ENCODE measurements at places on chromosomes 5 and 9. TPM values are rescaled to one million over a fixed set of nuclear protein-coding genes. Genes with fewer than 3 reads are reported as not detected.

SH3TC2 gene
- polyA plus RNA-seq: not detected

NR5A1 gene
- polyA plus RNA-seq: not detected

PRR16 gene
- polyA plus RNA-seq: not detected

DNA sequence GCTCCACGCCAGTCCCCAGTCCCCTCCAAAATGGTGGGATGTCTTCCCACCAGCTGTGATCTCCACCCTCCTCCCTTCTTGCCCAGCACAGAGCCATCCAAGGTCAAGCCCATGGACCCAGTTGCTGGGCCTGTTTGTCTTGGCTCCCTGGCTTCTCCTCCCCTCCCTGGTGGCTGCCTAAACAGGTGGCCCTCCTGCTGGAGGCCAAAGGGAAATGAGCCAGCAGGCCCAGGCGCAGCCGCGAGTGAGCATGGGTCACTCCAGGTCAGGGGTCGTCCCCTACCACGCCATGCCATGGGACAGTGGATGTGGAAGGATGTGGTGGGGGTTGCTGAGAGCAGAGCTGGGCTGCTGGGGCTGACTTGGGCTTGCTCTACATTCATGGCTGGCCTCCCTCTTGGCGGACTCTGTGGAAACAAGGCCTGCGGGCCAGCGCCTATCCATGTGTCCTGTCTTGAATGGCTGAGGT, 33.6 kb downstream of the COL15A1 start:
- peaks cover 5% of the 10 kb centered on the region for H3K27me3 ChIP-seq
- peaks cover 10% of the 10 kb centered on the region for H3K4me1 ChIP-seq
- no peaks in the 10 kb centered on the region for H3K36me3 ChIP-seq

DNA sequence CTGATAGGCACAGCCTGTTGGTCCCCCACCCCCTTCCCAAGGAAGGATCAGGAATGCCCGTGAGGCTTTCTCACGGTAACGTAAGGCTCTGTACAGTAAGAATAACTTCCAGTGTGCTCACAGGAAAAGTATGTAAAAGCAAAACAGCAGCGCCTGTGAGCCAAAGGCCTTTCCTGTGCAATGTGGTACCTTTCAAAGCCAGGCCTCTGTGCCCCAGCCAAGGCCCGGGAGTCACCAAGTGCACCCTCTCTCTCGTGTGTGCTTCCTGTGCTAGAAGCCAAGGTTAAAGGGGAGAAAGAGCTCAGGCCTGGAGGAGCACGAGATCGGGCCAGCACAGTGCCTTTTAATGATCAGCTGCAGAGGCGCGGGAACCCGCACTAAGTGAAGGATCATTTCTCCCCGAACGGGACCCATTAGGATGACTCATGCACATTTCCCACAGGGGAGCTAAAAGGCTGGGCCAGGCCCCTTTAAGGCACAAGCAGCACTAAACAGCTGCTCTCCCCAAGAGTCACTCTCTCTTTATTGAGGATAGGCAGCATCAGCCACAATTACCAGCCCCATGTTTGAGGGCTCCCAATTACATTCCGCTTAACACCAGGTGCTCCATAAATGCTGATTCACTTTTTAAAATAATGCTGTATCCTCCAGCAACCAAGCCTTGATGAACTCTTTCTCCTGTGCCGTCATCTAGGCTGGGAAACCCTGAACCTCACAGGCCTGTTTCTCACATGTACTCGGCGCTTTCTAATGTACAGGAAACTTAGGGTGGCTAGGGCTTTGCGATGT, 42.8 kb downstream of the SHB start:
- no peak overlapping the region for H3K27ac ChIP-seq
- no peak overlapping the region for H3K4me3 ChIP-seq
- no peaks in the 10 kb centered on the region for H3K36me3 ChIP-seq
- DNase-seq: no peak
- peaks cover 4% of the 10 kb centered on the region for H3K27me3 ChIP-seq

DNA sequence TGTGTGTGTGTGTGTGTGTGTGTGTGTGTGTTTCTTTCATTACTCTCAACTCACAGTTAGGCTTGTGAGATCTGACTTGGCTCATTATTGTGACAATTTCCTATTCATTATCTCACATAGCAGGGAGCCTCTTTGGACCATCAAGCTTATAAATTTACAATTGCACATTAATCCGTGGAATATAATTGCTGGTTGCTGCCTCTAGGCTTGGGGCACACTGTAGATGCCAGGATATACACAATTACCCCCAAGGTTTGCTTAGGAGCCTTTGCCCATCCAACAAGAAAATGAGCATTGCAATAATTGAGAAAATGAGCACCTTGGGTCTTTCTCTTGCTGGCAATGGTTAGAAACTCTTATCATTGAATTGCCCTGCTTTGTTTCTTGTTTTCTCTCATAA, 161.6 kb upstream of the DMRTA1 start:
- DNase-seq: no peak
- H3K4me1 ChIP-seq: no peaks in the 10 kb centered on the region
- H3K27ac ChIP-seq: no peak overlapping the region
- H3K27me3 ChIP-seq: no peaks in the 10 kb centered on the region
- no peak overlapping the region for H3K4me3 ChIP-seq
- H3K36me3 ChIP-seq: no peaks in the 10 kb centered on the region

INSYN2B gene
- not detected for polyA plus RNA-seq

DNA sequence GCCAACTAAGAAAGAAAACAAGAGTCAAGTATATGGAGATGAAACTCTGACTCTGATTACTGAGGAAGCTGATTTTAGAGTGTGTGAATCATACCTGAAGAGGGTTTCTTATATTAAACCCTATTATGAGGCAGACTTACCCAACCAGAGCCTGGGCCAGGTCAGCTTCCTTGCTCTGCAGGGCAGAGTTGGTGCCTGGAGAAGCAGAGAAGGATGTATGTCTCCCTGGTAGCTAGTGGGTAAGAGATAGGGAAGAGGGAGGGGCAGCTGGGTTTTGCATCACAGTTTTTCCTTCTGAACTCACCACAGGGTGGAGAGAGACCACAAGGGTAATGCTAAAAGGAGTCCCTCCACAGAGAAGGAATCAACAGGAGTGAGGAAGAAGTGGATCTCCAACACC, 104.1 kb downstream of the CMYA5 start:
- H3K27ac ChIP-seq: no peak overlapping the region
- H3K27me3 ChIP-seq: peaks cover 2% of the 10 kb centered on the region
- H3K4me1 ChIP-seq: no peaks in the 10 kb centered on the region

FOXD4L3 gene
- not detected for polyA plus RNA-seq

DNA sequence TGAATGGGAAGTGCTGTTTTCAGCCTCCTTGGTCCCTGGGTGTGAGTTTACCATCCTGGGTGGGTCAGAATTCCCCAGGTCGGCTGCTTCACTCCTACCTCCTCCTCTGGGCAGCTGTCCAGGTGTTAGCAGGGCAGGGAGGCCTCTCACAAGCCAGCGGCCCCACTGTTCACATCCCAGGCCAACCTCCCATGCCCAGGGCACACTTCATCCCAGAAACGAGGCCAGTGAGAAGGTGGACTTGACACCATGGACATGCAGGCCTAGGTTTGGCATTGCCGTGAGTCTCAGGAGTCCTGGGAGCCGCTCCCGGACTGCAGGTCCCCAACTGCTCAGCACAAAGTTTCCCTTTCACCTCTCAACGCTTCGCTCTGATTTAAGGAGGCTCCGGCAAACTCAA, 229.6 kb upstream of the IRX2 start:
- no peaks in the 10 kb centered on the region for H3K36me3 ChIP-seq
- no peaks in the 10 kb centered on the region for H3K4me1 ChIP-seq
- H3K4me3 ChIP-seq: no peak overlapping the region
- no peak overlapping the region for H3K27ac ChIP-seq
- H3K27me3 ChIP-seq: no peaks in the 10 kb centered on the region
- no peak for DNase-seq

DNA sequence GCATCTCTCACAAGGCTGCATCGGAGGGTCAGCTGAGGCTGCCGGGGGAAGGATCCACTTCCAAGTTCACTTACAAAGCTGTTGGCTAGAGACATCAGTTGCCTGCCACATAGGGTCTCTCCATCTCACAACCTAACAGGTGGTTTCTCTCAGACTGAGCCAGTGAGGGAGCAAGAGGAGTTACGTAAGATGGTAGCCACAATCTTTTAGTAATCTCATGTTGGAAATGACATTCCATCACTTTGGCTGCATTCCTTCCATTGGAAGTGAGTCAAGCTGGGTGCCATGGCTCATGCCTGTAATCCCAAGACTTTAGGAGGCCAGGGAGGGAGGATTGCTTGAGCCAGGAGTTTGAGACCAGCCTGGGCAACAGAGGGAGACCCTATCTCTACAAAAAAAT, 7.4 kb upstream of the GRK6 start:
- no peaks in the 10 kb centered on the region for H3K36me3 ChIP-seq
- no peak overlapping the region for H3K27ac ChIP-seq
- peaks cover 3% of the 10 kb centered on the region for H3K4me1 ChIP-seq
- H3K4me3 ChIP-seq: no peak overlapping the region

ZNF462 gene
- not detected for polyA plus RNA-seq

PCDHA1 gene
- not detected for polyA plus RNA-seq

DNA sequence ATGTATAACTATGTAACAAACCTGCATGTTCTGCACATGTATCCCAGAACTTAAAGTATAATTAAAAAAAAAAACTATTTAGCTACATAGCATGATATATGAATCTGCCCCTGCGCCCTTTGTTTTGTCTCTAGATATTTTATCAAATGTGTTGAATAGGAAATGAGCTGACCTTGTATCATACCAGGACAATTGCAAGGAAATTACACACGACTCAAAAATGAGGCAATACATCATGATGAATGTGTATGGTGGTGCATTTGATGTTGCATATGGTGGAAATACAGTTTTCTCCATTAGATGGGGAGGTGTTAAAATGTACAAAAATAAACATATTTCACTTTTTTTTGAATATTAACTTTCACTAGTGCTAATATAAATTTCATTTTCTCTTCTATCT, 28.6 kb upstream of the CEP78 start:
- no peak overlapping the region for H3K27ac ChIP-seq
- peaks cover 6% of the 10 kb centered on the region for H3K27me3 ChIP-seq
- H3K36me3 ChIP-seq: peaks cover 25% of the 10 kb centered on the region
- no peak overlapping the region for H3K4me3 ChIP-seq
- H3K4me1 ChIP-seq: peaks cover 60% of the 10 kb centered on the region
- no peak for DNase-seq

GRCh38 chr5:144087576-144087975, 82.9 kb downstream of the YIPF5 start:
- no peak for DNase-seq
- H3K4me3 ChIP-seq: no peak overlapping the region
- no peaks in the 10 kb centered on the region for H3K36me3 ChIP-seq

- no peaks in the 10 kb centered on the region for H3K27me3 ChIP-seq
- H3K36me3 ChIP-seq: no peaks in the 10 kb centered on the region
- no peak for DNase-seq
- no peak overlapping the region for H3K27ac ChIP-seq
Observed at GRCh38 chr5:101955891-101956290, 340.2 kb downstream of the SLCO4C1 start.

DNA sequence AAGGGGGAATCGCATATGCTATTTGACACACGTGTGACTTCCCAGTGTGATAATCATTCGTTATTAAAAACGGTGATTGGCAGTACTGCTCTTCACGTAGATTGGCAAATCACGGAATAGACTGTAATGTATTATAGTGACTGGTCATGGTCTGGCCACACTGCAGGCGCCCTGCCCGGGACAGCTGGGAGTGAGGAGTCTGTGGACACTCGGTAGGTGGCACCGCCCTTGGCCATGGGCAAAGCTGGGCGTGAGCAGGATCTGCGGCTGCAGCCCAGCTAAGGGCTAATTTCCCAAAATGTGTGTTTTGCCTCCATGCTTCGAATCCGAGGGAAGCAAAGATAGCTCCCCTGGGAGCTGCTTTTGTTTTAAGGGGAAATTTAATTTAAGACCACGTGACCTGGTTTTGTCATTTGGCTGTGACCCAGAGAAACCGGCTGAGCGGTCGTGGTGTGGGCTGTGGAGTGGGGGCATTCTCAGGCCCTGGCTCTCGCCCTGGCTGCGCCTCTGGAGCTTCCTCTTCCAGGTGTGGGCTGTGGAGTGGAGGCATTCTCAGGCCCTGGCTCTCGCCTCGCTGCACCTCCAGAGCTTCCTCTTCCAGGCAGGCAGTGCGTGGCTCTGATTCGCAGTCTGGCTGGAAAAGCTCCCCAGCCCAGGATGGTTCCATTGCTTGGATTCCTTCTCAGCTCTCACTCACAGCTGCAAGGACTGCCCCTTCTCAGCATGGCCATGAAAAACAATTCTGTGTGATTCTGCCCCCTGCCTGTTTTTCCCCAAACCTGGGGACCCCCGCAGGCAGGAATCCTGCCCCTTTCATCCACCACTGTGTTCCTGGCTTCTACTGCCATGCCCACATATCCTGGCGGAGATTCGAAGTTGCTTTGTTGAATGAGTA, 131.1 kb downstream of the OLFM1 start:
- DNase-seq: no peak
- peaks cover 4% of the 10 kb centered on the region for H3K27me3 ChIP-seq

DNA sequence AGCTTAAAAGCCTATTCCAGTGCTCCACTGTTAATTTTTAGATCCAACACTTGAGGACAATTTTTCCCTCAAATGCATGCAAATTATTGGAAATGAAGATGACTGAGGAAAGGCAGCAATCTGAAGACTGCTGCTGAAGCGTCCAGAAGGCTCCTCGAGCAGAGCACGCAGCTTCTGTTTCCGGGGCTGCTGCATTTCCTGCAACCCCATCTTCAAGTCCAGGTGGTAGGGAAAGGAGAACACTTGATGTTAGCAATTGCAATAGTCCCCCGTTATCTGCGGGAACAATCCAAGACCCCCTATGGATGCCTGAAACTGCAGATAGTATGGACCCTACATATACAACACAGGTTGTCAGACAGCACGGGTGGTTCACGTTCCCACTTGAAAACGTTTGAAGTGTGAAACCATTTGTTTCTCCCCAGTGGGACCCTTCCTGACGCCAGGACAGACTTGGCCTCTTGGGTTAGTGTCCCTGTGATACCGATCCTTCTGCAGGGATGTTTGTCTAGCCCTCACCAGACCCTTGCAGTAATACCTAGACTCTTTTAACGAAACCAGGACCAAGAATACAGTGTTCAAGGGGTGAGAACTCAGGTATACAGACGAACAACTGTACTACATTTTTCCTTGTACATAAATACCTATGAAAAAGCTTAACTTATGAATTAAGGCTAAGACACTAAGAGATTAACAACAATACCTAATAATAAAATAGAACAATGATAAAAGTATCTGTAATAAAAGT, 152.3 kb downstream of the HSD17B3 start:
- no peak overlapping the region for H3K27ac ChIP-seq
- H3K4me1 ChIP-seq: peaks cover 31% of the 10 kb centered on the region
- H3K4me3 ChIP-seq: peak overlapping the region; percentile 83
- H3K27me3 ChIP-seq: peaks cover 23% of the 10 kb centered on the region
- no peaks in the 10 kb centered on the region for H3K36me3 ChIP-seq

DNA sequence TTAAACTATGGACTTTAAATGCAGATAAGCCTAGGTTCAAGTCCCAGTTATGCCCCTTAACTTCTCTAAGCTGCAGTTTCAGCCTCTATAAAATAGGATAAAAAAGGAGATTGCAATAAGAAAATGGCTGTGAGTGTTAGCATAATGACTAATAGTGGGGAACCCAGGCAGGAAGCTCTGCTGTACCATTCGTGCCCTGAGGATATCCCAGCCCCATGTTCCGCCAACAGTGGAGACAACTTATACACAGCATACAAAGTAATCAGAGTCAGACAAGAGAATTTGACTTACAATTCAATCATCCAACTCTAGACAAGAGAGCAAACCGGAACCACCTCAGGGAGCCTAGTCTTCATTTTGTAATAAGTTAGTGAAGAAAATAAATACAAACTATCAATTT, 141.5 kb upstream of the FSTL4 start:
- H3K4me1 ChIP-seq: no peaks in the 10 kb centered on the region
- H3K27me3 ChIP-seq: peaks cover 15% of the 10 kb centered on the region
- DNase-seq: no peak

GRCh38 chr5:172607213-172607793, 33.8 kb upstream of the NEURL1B start:
- no peaks in the 10 kb centered on the region for H3K36me3 ChIP-seq
- DNase-seq: no peak
- H3K4me3 ChIP-seq: no peak overlapping the region
- H3K27ac ChIP-seq: no peak overlapping the region

HTR4 gene
- not detected for polyA plus RNA-seq

Data from immature natural killer cell (primary cell).